ENCODE measurements at places on chromosomes 5 and 9. TPM values are rescaled to one million over a fixed set of nuclear protein-coding genes. Genes with fewer than 3 reads are reported as not detected.

Gene SSNA1
- total RNA-seq: 146 TPM

Gene IL4
- not detected for total RNA-seq

Gene TMOD1
- total RNA-seq: 3.0 TPM

Gene CDC20B
- total RNA-seq: 0.14 TPM

Gene ZNF367
- total RNA-seq: 7.1 TPM

Gene PAEP
- 0.20 TPM for total RNA-seq

Gene PCDHGA11
- not detected for total RNA-seq

Gene CERCAM
- 36.1 TPM for total RNA-seq

Gene TMEM215
- total RNA-seq: not detected

Gene PTPRD
- total RNA-seq: 0.13 TPM

Gene NAIP
- 0.25 TPM for total RNA-seq

Gene URM1
- total RNA-seq: 87.2 TPM

Gene FIBCD1
- 14.4 TPM for total RNA-seq

Gene ACTBL2
- total RNA-seq: 0.05 TPM

Gene LRRC19
- total RNA-seq: not detected

Gene AGXT2
- total RNA-seq: not detected

Gene KIF12
- total RNA-seq: 2.2 TPM

Gene SLIT3
- 21.9 TPM for total RNA-seq

Gene FOXD4L6
- total RNA-seq: not detected

Gene ARHGEF37
- total RNA-seq: 1.3 TPM

Gene CORO2A
- 1.1 TPM for total RNA-seq

Gene KIAA0825
- total RNA-seq: 0.30 TPM

Gene DCAF12
- 43.7 TPM for total RNA-seq

Gene SSBP2
- 8.7 TPM for total RNA-seq

Gene PCDHGA1
- 0.48 TPM for total RNA-seq

Gene SPINK7
- not detected for total RNA-seq

Gene SPINK13
- total RNA-seq: not detected

Data from A549 treated with DMSO at 1 μM for 4 hours (cell line).